Tibial nerve (tissue), 4 donors: ENCODE measurements at places on chromosomes 12 and 14.
A peak's percentile ranks its signal among the peaks of the same experiment; 100 is the strongest.

DNA sequence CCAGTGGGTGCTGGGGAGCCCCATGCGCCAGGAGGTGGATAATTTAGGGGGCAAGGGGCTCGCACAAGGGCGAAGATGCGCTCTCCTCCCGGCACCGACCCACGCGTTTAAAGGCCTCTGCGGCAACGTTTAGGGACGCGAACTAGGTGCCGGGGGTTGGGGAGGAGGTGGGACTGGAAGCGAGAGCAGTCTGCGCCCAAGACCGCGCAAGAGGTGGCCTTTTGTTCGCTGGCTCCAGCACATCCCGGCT is 1.3 kb downstream of the SLC38A1 start:
- no peak for DNase-seq

DNA sequence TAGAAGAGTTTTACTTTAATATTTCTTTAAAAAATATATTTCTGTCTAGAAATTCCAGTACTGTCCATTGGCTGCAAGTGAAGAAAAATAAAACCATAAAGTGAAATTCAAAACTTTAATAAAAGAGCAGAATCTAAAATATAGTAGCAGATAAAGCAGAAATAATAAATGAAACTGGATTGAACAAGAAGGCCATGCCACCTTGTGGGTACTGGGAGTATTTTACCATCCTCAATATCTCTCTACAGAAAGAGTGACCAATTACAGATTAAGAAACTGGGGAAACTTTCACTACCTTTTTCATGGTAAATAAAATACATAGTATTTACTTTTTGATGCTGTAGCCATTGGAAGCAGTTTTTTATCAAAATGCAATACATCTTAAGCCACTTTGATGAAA is 220.5 kb downstream of the BCAT1 start:
- no peak for DNase-seq

- peak; percentile 72 for DNase-seq
Observed at GRCh38 chr14:68794851-68795596, 2.2 kb upstream of the ZFP36L1 start.

DNA sequence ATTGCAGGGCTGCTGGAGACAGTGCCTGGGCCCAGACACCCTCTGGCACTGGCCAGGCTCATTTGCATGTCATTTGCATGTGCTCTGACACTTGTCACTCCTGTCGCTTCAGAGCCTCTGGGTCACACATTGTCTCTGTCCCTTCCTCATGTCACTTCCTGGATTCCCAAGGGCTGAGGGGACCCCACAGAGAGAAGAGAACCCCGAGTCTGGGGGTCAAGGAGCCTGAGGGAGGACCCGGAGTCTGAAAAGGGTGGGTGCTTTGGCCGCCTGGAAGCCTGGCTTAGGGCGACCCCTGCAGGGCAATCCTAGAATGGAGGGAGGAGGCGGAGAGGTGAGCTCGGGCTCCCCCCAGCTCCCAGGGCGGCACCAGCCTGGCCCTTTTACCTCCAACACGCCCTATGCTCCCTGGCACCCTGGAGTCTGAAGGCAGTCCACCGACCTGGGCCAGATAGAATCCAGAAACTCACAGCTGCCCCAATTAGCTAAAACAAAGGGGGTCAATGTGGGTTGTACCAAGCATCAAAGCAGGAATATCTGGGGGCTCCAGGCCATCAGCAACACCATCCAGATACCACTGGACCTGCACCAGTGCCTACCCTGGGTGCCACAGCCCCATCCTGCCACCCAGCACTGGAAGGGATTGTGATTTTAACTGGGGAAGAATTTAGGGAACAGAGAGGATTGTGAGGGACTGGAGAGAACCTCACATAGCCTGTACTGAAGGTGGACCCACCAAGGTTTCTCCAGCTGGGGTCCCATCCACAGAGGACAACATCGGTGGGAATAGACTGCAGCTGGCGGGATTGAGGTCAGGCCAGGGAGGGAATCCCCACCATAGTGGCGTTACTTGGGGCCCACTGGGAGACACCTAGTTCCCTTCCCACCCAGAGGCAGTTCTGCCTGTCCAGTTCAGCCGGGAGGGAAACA is 21.8 kb upstream of the KRT78 start:
- no peak for DNase-seq

GRCh38 chr12:1496162-1496900 is 98.0 kb downstream of the FBXL14 start:
- DNase-seq, result no peak

DNA sequence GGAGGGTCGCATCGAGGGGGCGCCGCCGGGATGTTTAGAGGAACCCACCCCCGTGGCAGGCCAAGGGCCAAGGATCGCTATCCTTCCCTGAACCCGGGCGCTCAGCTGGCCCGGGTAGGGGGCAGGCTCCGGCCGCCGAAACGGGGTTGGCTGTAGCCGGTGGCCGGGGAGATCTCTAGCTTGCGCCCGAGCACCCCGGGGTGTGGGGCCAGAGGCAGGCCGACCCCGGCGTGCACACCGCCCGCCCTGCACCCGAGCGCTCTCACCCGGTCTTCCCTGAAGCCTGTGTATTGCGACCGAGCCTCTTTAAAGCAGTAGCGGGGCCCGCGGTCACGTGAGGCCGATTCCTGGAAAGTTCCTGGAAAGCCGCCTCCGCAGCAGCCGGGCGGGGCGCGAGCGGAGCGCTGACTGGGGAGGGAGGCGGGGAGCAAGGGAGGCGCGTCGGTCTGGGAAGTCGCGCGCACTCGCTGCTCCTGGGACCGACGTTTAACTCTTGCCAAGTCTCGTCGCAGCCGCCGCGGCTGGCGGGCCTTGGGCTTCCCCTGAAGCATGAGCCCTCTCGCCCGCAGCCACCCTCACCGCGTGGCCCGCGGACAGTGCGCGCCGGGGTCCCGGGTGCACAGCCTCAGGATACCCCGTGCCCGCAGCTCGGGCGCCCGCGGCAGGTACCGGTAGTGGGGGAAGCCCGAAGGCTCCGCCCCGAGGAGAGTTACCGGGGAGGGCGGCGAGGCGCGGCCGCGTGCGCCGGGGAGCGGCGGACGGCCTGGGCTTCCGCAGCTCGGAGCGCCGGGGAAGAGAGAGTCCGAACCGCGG is 1.7 kb upstream of the SOCS2 start:
- DNase-seq, result peak; percentile 89

GRCh38 chr14:42173206-42173605 is 566.5 kb downstream of the LRFN5 start:
- no peak for DNase-seq

- DNase-seq, result peak; percentile 69
Observed at GRCh38 chr14:50335389-50335788, 23.3 kb downstream of the DMAC2L start.

DNA sequence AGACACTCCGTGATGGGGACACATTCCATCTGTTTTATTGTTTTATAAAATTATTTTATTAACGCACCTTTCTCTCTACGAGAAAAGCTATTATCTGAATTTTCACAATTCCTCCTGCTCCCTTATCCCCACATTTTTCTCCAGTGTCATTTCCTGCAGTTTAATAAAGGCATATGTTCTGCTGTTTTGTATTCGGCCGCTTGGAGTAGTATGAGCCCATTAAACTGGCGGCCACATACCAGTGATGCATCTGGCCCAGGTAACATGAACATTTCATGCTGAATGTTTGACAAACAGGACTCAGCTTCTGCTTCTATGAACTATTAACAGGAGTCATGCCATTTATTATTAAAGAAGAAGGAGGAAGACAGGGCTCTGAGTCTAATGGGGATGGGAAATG is 511.0 kb downstream of the TMEM121 start:
- no peak for DNase-seq

DNA sequence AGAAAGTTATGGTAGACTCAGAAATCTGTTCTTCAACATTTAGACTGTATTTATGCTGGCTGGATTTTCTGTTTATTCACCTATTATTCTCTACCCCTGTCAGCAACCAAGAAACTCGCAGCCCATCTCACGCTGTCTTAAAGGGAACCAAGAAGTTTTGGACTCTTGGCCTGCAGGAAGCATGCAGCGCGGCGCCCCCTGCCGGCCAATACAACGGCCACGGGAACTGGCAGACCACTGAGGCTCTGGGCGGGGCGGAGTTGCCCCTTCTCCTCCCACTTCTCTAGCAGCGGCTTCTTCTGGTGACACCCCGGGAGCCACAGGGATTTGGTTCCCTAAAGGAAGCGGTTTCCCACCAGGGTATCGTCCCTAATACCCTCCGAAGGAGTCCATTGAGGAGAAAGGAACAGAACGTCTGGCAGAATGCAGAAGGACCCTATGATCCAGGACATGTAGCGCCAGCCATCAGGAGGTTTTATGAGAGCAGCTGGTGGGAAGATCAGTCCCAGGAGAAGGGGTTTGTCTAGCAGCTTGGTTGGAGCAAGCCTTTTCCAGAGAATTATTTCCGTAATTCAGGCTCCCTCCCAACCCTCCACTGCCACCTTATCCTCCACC is 21.0 kb upstream of the RNASE2 start:
- DNase-seq, result no peak

DNA sequence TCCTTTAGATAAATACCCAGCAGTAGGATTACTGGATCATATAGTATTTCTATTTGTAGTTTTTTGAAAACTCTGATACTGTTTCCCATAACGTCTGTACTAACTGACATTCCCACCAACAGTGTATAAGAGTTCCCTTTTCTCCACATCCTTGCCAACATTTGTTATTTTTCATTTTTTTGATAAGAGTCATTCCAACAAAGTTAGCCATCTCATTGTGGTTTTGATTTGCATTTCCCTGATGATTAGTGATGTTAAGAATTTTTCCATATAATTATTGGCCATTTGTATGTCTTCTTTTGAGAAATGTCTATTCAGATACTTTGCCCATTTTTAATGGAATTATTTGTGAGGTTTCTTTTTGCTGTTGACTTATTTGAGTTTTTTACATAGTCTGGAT is 486.0 kb downstream of the FLRT2 start:
- no peak for DNase-seq

DNA sequence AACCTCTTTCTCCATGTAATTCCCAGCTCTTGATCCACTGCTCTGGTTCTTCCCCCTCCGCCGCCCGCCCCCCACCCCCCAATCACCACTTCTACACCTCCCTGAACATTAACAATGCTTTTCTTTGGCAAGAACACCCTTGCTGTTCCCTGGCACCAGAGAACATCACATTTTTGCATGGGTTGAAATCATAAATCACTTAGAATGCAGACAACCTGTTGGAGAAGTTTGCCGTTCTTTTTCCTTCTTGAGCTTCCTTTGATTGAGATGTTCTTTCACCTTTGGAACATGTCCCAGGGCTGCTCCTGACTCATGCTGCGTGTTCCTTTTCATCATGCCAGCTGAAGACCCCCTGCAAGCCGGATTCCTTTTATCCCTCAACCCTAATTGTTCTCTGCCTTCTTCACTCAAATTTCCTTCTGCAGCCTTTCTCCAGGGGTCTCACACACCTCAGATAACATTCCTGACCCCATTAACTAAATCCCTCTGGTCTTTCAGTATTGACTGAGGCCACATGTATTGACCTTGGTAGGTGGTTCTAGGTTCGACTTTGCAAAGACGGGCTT is 294.1 kb upstream of the TMPO start:
- DNase-seq, result no peak

DNA sequence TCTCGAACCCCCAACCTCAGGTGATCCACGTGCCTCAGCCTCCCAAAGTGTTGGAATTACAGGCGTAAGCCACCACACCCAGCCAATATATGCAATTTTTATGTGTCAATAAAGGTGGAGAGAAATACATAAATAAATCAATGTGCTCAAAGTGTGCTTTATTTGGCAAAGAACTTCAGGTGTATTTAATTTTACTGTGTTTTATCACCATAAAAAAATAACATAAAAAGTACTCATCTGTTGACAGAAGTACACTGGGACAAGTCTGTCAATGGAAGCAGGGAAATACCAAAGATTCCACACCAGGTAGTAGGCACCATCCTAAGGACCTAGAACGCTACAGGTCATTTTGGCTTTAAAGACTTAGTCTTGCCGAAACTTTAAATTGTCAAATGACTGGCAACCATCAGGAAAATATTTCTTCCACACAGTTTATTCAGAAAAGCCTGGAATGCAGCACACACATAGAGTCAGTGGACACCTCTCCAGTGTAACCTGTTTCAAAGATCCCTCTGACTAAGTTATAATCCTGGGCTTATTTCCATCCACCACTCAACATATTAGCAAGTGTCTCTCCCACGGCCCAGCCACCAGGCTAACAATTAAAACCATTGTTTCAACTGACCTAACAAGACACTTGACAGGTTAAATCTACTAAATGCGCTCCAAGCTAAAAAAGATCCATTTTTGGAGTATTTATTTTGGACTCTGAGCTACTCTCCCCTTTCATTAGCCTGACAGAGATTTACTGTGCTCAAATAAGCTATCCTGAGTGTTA is 4.2 kb downstream of the ERO1A start:
- no peak for DNase-seq

GRCh38 chr12:122437656-122438121 is 15.2 kb upstream of the CLIP1 start:
- no peak for DNase-seq

DNA sequence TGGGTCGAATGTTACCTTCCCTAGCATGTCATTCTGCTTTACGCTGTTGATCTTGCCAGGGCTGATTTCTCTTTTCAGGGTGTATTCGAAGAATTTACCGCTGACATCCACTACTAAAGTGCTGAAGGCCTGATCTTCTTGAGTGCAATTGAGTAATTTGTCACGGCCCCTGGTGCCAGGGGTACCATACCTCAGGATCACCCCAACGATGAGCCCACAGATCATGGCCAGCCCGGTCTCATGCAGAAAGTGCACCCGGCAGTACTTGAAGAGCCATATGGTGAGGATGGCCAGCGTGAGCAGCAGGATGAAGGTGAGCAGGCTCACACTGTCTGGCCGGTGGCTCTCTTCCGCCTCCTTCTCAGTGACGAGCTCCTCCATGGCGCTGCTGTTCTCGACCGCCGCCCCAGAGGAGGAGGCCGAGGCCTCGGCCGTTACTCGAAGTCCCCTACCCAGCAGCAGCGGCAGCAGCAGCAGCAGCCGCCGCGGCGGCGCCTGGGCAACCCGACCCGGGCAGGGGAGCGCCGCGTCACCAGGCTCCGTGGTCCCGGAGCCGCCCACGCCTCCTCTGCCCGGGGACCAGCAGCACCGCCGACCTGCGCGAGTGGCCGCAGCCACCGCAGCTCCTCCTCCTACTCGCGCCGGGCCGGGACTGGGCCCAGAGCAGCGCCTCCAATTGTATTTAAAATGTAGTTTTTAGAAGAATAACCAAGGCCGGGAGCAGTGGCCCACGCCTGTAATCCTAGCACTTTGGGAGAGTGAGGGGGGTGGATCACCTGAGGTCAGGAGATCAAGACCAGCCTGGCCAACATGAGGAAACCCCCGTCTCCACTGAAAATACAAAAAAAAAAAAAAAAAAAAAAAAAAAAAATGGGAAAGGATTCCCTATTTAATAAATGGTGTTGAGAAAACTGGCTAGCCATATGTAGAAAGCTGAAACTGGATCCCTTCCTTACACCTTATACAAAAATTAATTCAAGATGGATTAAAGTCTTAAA is 58.5 kb upstream of the TMPO start:
- DNase-seq, result no peak

GRCh38 chr14:23438101-23438971 is 2.9 kb upstream of the MYH7 start:
- no peak for DNase-seq

DNA sequence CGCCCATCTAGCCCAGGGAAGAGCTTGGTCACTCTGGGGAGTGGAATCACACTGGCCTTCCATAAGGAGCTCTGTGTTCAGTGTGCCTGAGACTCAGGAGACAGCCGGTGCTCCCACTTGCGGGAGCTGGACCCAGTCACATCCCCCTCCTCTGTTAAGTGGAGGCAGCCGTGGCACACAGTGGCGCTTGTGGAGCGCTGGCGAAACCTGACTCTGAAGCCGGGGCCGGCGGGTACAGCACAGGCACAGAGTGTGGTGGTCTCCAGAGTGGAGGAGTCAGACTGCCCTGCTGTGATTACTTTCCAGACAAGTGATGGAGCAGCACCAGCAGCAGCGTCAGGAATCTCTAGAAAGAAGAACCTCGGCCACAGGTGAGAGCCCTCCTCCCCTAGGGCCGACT is 33.0 kb downstream of the DEGS2 start:
- no peak for DNase-seq

- no peak for DNase-seq
Observed at GRCh38 chr12:47828008-47828975, 8.6 kb upstream of the HDAC7 start.
